Bronchus fibroblast of lung (primary cell): ENCODE measurements at places on chromosomes 1 and 21. TPM values are rescaled to one million over a fixed set of nuclear protein-coding genes. Genes with fewer than 3 reads are reported as not detected.

The NKAIN1 gene
- total RNA-seq, result 0.15 and 2.4 TPM in 2 replicates

The TRABD2B gene
- total RNA-seq, result not detected in 2 replicates

The CYP4X1 gene
- total RNA-seq, result under 0.01 TPM in 1 of 2 replicates, not detected in the other

The ATAD3C gene
- total RNA-seq, result under 0.01 TPM in 1 of 2 replicates, not detected in the other

The TRIM67 gene
- not detected in 2 replicates for total RNA-seq

The TDRD10 gene
- total RNA-seq, result not detected in 2 replicates

The KCNQ4 gene
- under 0.01 and 0.17 TPM in 2 replicates for total RNA-seq

The IL19 gene
- not detected in 2 replicates for total RNA-seq

The LMOD1 gene
- total RNA-seq, result 2.2 and 2.4 TPM in 2 replicates

The SPRR5 gene
- not detected in 2 replicates for total RNA-seq

The RGS18 gene
- total RNA-seq, result not detected in 2 replicates

The PIK3C2B gene
- total RNA-seq, result 1.3 and 1.5 TPM in 2 replicates
